ENCODE measurements at places on chromosomes 7 and 10. TPM values are rescaled to one million over a fixed set of nuclear protein-coding genes. Genes with fewer than 3 reads are reported as not detected.

- peak; percentile 76 for DNase-seq
Observed at GRCh38 chr10:31242902-31243301, 76.1 kb upstream of the ZEB1 start.

DNA sequence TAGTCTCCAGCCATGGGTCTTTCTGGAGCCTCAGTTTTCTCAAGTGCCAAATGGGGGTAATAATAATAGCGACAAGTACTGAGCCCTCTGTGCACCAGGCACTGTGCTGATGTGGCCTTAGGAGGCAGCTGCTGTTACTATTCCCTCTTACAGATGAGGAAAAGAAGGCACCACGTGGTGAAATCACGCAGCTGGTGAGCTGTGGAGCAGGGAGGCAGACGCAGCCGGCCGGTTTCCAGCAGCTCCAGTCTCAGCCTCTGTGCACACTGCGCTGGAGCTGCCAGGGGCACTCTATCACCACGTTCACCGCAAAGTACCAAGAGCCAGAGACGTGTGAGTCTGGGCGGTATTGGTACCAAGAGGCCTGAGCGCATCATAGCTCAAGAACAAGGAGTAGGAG is 9.6 kb downstream of the PYROXD2 start:
- DNase-seq, result no peak

The TUBB8 gene
- not detected for total RNA-seq

GRCh38 chr10:97713339-97713825 is at the start of gene MARVELD1:
Gene MARVELD1, plus strand, starts transcription at chr10:97713730. Its CDS starts 147 bp downstream, at chr10:97713877.
- peak; percentile 83 for DNase-seq

The COL17A1 gene
- under 0.01 TPM for total RNA-seq

DNA sequence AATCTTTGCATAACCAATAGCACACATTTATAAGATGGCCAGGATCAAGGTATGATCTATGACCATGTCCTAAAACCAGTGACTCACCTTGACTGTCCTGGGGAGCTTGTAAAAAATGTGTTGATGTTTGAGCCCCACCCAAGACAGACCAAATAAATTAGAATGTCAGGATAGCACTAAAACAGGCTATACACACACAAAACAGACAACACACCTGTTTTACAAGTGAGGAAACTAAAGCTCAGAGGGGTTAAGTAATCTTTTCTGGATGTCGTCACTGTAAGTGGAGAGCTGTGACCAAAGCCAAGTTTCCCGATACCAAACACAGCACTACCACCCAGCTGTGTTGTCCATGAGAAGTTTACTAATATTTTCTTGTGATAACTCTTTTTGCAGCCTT is 84.5 kb downstream of the AVL9 start:
- DNase-seq, result no peak

The ATOH7 gene
- not detected for total RNA-seq

DNA sequence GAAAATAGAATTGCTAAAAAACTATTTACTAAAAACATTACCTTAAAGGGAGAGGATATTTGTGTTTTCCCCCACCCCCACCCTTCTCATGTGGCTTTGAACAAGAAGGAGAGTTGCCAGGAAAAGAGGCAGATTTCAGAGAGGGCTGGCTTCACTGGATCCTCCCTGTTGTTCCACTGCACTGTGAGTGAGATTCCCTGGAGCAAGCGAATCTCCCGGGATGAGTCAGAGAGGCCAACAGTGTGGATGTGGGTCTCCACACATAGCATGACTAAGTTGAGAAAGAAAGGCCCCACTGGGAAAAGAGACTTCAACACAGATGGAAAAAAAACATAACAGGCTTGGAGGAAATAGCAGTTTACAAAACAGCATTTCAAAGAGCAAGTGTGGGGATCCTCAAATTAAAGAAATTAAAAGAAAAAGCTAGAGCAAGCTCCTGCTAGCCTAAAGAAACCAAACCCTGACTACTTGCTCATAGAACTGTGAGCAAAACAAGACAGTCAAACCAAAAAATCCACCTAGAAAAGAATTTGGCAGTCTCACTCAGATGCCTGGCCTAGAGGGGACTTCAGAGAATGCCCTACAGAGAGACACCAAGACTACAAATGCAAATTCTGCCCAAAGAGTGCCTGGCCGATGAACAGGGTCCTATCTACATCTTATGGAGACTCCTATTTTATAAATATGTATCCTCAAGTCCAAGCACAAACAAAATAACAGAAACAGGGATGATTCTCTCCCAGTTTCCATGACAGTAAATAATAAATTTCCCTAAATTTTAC is 3.4 kb downstream of the CAV1 start:
- peak; percentile 96 for DNase-seq

Data from fibroblast of lung (primary cell).